ENCODE measurements at places on chromosomes 5 and 9.

- no peak for DNase-seq
- H3K27ac ChIP-seq: no peak overlapping the region
- H3K36me3 ChIP-seq: no peaks in the 10 kb centered on the region
- no peaks in the 10 kb centered on the region for H3K27me3 ChIP-seq
- no peaks in the 10 kb centered on the region for H3K4me1 ChIP-seq
Observed at GRCh38 chr5:107704681-107705401, 34.1 kb upstream of the EFNA5 start.

DNA sequence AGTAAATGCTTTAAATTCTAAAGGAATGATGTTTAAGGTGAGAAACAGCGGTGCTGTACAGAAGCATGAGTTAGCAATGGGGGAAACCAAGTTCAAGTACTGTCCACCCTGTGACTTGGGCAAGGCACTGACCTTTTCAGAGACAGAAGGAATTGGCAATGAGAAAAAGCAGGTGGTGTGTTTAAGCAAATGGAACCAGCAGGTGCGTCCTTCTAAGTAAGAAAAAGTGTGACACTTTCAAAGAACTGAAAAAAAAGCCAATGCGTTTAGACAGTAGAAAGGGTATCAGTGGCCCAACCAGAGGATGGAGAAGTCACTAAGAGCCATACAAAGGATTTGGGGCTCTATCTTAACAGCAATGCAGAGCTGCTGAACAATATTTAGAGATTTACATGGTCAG, 250.6 kb downstream of the PAPPA start:
- H3K4me3 ChIP-seq: no peak overlapping the region
- H3K4me1 ChIP-seq: no peaks in the 10 kb centered on the region
- H3K27ac ChIP-seq: no peak overlapping the region
- no peaks in the 10 kb centered on the region for H3K36me3 ChIP-seq
- no peaks in the 10 kb centered on the region for H3K27me3 ChIP-seq
- no peak for DNase-seq

GRCh38 chr5:105504-106070, 13.6 kb downstream of the PLEKHG4B start:
- no peak for DNase-seq
- no peak overlapping the region for H3K4me3 ChIP-seq
- H3K36me3 ChIP-seq: no peaks in the 10 kb centered on the region
- no peaks in the 10 kb centered on the region for H3K4me1 ChIP-seq
- H3K27ac ChIP-seq: no peak overlapping the region
- peaks cover 3% of the 10 kb centered on the region for H3K27me3 ChIP-seq

GRCh38 chr9:105539452-105539851, 18.5 kb upstream of the FKTN start:
- no peaks in the 10 kb centered on the region for H3K27me3 ChIP-seq
- H3K4me1 ChIP-seq: no peaks in the 10 kb centered on the region
- no peak for DNase-seq
- H3K27ac ChIP-seq: no peak overlapping the region
- no peak overlapping the region for H3K4me3 ChIP-seq

DNA sequence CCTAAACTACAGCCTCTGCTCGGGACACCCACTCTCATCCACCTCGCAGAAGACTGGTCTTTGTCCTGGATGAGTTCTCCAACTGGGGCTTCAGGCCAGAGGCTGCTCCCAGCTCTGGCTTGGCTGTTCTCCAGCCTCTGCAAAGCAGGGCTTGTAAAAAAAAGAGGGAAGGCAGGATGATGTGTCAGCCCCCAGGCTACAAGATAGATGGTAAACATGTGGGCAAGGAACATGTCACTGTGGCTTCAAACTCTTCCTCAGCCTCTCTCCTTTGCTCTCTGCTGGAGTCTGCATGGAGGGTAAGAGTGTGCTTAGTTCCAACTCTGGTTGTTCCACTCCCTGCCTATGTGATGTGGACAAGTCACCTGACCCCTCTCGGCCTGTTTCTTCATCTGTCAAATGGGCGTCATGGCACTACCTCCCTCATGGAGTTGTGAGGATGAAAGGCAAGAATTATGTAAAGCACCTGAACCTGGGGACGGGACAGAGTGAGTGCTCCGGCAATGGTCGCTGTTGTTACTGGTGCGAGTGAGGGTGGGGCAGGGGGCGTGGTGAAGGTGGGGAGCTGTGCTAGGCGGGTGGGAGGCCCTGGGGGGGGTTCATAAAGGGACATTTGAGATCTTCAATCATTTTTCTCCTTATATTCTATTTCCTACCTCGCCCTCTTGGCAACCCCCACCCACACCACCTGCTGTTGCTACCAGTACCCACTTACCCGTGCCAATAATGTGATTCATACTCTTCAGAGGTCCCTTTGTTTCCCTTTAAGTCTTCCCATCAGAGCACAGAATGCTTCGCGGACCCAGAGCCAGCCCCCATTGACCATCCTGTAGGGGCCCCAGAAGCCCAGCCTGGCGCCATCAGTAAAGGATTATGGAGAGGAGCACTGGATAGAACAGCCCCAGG, 6.8 kb upstream of the ZNF79 start:
- no peak for DNase-seq
- H3K27me3 ChIP-seq: peaks cover 5% of the 10 kb centered on the region
- H3K4me1 ChIP-seq: peaks cover 10% of the 10 kb centered on the region
- no peak overlapping the region for H3K27ac ChIP-seq
- H3K36me3 ChIP-seq: no peaks in the 10 kb centered on the region

- no peak overlapping the region for H3K27ac ChIP-seq
- H3K36me3 ChIP-seq: no peaks in the 10 kb centered on the region
- no peak overlapping the region for H3K4me3 ChIP-seq
- no peaks in the 10 kb centered on the region for H3K27me3 ChIP-seq
- no peaks in the 10 kb centered on the region for H3K4me1 ChIP-seq
Observed at GRCh38 chr9:27462846-27463245, 61.2 kb upstream of the IFNK start.

Data from CD4-positive, alpha-beta T cell (primary cell).